ENCODE measurements at places on chromosomes 2 and 18.

DNA sequence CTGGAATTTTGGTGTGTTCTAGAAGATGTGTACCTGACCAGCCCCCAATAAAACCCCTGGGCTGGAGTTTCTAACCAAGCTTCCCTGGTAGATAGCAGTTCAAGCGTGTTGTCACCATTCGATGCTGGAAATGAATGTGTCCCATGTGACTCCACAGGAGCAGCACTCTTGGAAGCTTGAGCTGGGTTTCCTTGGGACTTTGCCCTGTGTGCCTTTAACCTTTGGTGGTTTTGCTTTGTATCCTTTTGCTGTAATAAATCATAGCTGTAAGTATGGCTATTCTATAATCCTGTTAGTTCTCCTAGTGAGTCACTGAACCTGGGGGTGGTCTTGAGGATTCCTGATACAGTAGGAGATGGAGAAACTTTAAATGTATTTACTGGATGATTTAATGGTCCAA is 65.2 kb downstream of the KLHL14 start:
- no peak for DNase-seq

- DNase-seq: no peak
Measured at GRCh38 chr18:61664419-61665084, 228.3 kb downstream of the RNF152 start.

GRCh38 chr2:217919204-217919603 is 83.6 kb downstream of the TNS1 start:
- DNase-seq: no peak

DNA sequence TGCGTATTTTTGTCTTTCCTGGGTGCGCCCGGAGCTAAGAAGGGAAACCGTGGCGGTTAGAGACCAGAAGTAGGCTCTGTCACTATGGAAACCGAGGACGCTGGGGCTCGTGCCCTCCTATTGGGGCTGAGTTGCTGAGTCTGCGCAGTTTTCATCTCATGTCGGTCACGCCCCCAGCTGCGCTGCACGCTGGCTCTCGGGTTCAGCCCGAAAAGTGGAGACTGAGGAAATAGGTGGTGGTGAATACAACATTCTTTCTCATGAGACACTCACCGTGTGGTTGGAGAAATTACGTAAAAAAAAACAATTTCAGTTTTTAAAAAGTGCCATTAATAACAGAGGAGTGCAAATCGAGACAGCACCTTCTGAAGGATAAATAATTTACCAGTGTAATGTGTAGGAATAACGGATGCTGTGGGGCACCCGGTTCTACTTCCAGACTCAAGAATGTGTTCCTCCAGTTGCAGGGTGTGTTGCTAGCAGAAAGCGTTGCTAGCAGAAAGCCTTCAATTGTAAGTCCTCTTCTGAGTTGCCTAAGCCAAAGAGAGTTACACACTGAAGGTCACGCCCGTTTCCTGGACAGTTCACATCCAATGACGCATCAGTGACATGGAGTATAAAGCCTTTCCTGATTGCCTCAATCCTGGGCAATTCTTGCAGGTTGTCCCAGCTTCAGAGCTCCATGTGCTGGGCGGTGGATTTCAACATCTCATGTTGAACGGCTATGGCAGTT is 20.4 kb upstream of the CXXC1 start:
- peak; percentile 74 for DNase-seq

DNA sequence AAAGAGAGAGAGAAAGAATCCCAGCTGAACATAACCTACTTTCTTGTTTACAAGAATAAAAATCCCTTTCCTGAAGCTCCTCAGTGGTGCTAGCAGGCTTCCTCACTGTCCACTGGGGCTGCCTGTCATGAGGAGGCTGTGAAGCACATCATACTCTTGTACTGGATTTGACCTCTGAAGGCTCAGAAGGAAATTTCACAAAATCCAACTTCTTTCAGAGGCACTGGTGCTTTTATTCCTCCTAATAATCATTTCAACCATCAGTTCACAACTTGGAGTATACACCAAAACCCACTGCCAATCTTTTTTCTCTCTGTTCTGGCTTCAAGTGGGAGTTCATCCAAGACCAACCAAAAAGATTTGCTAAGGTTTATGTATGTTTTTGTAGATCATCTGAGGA is 48.5 kb downstream of the TMX3 start:
- no peak for DNase-seq

GRCh38 chr2:10031886-10032745 is 11.2 kb upstream of the KLF11 start:
- no peak for DNase-seq

DNA sequence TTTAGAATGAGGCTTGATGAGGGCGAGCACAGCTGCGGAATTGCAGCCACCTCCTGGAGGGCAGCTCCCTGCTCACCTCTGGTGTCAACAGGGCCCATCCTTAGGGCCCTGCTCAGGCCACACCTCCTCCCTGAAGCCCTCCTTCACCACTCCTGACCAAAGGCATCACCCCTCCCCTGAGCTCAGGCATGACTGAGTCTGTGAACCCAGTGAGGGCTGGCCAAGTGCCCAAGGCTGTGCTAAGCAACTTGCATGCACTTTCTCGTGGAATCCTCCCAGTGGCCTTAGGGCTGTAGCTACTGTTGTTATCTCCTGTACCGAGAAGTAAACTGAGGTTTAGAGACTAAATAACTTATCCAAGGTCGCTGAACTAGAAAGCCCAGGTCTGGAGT is 101.7 kb downstream of the KLHL29 start:
- no peak for DNase-seq

- DNase-seq: no peak
Measured at GRCh38 chr2:101295895-101296294, 12.6 kb downstream of the RNF149 start.

DNA sequence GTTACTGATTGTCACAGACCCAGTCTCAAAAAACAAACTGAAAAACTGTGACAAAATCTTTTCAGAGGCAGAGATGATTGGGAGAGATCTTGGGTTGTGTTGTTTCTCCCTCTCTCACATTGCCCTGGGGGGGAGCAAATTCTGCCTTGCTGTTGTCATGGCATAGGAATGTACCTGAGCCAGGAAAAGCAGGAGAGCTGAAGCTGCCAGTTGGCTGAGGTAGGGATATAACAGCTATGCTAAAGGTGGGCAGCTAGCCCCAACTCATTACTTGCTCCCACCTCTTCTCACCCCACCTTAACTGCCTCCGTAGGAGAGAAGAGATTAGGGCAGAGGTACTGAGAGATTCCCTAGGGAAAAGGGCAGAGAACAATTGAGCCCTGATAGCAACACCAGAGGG is 299.3 kb downstream of the OSR1 start:
- no peak for DNase-seq

- DNase-seq: no peak
Measured at GRCh38 chr2:75556679-75557366, 3.9 kb downstream of the EVA1A start.

DNA sequence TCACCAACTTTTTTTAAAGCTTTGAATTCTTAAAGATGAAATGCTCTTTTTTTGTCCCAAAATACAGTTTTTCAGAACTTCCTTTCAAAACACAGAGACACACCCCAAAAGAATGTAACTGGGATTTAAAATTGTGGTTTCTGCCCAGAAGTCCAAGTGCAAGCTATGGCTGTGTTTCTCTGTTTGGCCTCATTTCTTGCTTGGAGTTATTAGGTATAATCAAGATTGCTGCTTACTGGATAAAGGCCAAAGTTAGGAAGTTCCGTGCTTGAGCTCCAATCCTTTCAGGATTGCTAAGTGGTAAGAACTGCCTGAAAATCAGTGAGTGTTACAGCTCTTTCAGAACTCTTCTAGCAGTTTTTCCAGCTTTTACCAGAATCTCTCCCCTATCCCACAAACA is 16.9 kb downstream of the ZBTB7C start:
- DNase-seq: no peak

DNA sequence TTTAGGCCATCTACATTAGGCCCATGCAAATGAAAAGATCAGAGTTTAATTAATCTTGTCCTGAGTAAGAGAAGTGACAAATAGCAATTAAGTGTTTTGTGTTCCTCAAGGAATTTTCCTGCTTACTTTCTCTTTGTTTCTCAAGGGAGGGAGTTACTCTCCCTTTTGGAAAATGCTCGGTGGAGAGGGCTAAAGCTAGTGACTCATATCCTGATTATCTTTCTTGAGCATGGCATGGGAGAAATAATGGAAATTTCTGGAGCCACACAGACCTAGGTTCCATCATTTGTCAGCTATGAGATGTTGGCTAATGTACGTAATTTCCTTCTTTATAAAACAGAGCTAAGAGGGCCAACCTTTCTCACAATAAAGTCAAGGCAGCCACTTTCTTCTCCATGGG is 177.1 kb downstream of the ETAA1 start:
- no peak for DNase-seq

GRCh38 chr2:172697296-172697695 is 38.3 kb upstream of the RAPGEF4 start:
- DNase-seq: no peak

DNA sequence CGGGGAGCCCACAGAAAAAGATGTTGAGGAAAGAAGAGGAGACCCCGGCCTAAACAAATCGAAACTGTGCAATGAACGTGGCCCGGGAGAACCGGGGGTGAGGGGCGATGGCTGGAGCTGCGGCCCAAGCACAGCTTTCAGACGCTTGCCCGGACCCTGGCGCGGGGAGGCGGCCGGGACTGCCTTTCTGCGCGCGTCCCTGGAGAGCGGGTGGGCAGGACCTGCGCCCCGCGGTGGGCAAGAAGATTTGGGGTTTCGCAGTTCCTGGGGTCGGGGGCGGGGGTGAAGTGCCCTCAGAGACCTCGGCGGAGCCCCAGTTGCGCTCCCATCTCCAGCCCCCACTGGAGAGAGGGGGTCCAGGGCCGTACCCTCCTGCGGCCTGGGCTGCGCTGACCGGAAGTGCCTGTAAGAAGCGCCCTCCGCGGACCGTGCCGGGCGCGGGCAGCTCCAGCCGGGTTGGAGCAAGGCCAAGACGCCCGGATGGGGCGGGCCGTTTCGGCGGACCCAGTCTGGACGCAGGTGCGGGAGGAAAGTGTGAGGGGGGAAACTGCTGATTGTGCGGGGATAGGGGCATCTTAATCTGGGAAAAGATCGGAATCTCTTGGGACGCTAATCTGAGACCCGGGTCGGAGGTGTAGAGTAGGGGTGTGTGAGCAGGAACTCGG is 11.6 kb downstream of the EN1 start:
- DNase-seq: no peak

DNA sequence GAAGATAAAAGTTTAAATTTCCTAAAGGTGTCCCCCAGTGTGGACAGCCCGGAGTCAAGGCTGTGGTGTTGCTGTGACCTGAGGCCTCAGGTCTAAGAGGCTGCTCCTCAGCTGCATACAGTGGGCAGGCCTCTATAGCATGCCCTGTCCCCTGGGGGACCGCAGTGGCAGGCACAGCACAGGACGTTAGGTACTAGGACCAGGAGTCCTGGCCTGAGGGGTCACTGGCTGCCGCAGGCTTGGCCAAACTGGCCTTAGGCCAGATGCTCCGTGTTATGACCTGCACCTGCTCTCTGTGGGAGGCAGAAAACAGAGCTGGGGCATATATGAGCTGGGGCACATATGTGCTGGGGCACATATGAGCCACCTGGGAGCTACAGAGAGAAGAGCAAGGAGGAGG is 21.2 kb upstream of the MAL start:
- no peak for DNase-seq

DNA sequence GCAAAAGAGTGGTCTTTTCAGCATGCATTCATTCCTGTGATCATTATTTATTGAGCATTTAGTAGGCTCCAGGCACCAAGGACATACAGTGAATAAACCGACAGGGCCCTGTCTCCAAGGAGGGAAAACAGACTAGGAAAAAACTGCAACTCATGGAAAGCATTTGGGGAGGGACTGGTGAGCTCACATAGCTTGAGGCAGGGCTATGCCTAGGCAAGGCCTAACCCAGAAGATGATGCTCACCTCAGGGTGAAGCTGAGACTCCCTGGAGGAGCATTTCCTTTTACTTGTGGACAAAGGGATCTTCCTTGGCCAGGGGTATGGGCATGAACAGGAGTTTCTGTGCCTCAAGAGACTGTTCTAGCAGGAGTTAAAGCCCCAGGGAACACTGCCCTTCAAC is 3.9 kb downstream of the CXCR1 start:
- DNase-seq: no peak

DNA sequence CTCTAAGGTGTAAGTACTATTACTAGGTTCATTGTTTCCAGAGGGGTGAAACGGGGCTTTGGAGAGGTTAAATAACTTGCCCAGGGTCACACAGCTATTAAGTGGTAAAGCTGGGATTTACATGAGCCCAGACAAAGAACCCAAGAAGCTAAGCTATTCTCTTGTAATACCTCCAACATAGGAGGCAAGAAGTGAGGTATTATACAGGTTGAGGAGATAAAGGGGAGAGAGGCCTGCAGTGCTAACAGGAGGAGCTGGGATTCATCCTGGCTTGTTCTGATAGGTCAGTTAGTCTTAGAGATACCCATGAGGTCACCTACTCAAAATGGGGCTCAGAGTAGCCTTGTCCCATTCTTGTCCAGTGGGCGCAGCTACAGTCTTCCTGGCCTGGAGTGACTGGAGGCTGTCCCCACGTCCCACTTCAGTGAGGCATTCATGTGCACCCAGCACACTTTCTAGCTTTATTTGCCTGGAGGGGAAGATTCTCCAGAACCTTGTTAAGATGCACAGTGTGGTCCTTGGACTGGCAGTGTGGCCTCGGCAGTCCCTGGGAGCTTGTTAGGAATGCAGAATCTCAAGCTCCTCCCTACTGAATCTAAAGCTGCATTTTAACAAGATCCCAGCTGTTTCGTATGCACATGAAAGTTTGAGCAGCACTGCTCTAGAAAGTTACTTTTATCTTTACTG is 63.5 kb downstream of the MEIS1 start:
- DNase-seq: no peak

GRCh38 chr2:84786601-84787000 is 94.3 kb downstream of the TRABD2A start:
- DNase-seq: no peak

DNA sequence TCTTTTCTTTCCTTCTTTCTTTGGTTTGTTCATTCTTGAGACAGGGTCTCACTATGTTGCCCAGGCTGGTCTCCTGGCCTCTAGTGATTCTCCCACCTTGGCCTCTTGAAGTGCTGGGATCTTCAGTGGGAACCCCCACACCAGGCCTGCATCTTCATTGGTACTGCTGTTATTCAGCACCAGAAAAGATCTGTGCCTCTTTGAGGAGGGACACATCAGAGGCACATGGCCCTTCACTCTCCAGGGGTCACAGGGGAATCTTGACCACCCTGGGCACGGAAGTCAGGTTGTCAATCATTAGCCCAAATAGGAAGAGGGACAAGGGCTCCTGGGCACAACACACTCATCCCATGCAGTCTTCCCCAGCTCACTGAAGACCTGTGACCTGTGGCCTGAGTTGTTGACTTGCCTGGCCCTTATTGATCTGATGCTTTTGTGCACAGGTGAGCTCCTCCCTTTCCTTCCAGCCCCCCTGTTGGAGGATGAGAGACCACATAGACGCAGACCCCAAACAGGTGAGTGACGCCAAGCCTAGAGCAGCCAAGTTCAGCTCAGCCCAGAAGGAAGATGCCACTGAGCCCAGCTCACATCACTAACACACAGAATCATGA is 33.0 kb upstream of the ODC1 start:
- DNase-seq: no peak

- DNase-seq: no peak
Measured at GRCh38 chr2:55364189-55365055, 55.2 kb downstream of the CCDC88A start.

DNA sequence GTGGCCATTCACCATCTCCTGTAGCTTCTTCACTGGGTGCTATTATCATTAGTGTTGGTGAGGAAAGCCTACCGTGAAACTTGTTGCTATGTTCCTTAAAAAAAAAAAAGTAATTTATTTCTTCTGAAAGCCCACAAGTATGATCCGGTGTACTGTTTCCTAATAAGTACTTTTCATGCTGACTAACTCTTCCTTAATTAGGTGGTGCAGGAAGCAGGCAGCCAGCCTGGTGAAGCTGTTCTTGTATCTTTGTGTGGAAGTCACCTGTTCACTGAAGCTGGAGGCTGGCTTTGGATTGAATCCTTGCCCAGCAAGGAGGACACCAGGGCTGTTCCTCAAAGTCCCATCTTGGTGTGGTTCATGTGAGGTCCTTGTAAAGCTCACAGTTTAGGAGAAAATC is 321.7 kb upstream of the THSD7B start:
- no peak for DNase-seq
